ENCODE measurements at places on chromosomes 1 and 21.

- DNase-seq, result peak; percentile 88
These were observed 29.6 kb downstream of the DUSP10 start for GRCh38 chr1:221712198-221712684.

DNA sequence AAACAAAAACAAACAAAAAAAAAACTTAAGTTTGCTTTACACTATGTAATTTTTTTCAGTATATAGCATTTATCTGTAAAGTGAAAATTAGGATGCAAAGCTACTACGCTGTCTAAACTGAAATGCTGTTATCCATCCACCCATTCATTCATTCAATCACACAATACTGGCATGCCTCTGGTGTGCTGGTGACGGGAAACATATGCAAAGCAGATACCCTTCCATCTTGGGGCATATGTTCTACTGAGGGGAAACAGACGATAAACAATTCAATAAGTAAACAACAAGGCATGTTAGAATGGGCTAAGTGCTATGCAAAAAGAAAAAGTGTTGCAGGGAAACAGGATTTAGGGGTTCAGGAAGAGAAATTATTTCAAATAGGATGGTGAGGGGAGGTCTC, 3.2 kb downstream of the CLSTN1 start:
- DNase-seq, result no peak

GRCh38 chr1:165452336-165453130, 7.6 kb upstream of the RXRG start:
- no peak for DNase-seq

DNA sequence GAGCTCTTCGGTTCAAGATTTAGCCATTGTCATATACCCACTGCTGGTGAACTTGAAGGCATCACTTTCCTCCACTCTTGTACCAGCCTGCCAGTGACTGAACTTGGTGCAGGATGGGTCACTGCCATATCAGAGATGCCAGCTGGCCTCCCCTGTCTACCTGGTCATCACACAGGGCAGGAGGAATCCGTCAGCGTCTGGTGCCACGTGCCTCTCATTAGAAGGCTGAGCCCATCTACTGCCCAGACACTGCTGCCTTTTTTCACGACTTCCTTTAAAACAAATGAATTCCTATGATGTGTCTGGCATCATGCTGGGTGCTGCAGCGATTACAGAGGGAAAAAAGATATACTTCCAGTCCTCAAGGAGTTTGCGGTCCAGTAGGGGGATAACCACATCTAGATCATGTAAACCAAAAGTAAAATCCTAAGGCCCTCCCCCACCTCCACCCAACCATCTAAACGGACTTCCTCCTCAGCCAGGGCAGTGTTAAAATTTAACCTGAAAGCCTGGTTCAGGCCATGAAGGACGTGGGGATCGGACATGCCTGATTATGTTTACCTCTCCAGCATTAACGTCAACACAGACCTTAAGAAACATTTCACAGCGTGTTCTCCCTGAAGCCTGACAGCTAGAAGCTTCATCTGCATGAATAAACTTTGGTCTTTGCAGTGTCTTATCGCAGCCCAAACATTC, 29.2 kb upstream of the PDE9A start:
- no peak for DNase-seq

- DNase-seq, result peak; percentile 34
These were observed 16.2 kb upstream of the MPL start for GRCh38 chr1:43321331-43321891.

- no peak for DNase-seq
These were observed 28.0 kb upstream of the PAX7 start for GRCh38 chr1:18602533-18603211.

DNA sequence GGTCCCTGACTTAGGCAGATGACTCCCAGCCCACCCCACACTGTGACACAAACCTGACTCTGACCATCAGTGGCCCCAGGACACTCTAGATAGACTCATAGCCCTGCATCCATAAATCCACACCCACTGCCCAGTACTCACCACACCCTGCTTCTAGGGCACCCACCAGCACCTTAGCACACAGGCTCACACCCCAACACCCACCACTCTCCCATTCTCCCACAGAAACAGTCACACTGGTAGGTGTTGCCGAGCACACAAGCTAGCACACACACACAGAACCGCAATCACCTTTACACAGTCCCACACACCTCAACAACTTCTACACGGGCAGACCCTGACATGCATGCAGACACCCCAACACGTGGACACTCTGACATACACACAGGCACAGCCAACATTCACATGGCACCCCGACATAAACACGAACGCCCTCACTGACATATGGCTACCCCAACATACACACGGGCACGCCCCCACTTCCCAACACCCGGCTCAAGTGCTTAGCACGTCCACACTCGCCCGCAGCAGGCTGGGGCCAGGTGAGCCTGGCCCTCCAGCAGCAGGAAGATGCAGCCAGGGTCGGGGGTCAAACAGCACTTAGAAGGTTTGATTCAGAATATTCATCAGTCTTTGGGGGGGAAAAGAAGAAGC, 105.5 kb upstream of the TARDBP start:
- DNase-seq, result no peak

DNA sequence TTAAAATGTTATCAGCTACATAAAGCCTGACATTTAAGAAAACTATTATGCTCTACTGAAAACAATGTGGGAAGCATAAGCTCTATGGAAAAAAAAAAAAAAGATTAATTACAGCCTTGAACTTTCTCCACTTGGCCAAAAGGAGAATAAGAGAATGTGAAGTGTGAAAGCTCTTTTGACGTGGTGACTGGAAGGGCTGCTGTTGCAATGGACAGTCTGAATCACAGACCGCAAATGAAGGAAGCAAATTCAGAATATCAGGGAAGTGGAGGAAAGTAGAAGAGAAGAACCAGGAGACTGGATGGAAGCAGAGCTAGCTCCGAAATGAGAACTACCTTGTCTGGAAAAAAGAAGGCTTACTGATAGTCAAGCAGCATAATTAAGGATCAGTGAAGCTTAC, 106.8 kb downstream of the AK5 start:
- DNase-seq, result no peak

- DNase-seq, result peak; percentile 10
These were observed 514 bp downstream of the AGL start for GRCh38 chr1:99850459-99851291.

- no peak for DNase-seq
These were observed 217.9 kb downstream of the RHOU start for GRCh38 chr1:228953207-228953606.

All from ELR (cell line).